EH (cell line): ENCODE measurements at places on chromosomes 7 and 10.

DNA sequence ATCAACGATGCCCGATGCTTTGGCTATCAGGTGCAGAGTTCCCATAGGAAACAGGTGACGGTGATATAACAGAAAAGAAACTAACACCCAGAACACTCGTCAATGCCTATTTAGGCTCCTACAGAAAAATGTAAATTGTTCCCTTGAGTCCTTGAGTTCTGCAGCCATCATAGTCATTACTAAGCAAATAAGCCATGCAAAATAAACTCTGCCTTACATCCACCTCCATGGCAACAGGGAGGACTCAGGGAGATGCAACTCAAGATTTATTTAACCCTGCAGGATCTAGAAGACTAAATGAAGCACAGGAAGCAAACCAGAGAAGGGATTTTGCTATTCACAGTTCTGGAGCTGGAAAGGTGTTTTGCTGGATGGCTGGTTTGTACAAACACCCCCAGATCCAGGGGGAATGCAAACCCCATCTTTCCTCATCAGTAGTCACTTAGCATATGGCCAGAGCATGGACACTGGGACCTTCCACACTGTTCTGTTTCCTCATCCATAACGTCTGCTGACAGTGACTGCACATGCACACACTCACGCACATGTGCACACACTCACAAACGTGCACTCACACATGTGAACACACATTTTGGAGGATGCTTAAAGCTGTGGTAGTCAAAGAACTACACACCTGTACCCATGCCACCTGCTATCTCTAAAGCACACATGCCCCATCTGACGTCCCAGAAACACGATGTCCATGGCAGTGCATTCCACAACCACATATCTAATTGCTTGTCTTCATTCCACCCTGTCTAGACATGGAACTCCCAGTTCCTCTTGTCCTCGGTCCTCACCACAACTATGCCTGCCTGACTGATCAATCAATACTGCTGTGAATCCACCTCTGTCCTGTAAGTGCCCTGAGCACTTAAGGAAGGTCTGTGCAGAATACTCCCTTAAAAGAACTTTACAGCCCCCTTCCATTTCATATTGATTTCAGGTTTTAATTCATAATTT, 178.2 kb downstream of the COBL start:
- no peak for DNase-seq

DNA sequence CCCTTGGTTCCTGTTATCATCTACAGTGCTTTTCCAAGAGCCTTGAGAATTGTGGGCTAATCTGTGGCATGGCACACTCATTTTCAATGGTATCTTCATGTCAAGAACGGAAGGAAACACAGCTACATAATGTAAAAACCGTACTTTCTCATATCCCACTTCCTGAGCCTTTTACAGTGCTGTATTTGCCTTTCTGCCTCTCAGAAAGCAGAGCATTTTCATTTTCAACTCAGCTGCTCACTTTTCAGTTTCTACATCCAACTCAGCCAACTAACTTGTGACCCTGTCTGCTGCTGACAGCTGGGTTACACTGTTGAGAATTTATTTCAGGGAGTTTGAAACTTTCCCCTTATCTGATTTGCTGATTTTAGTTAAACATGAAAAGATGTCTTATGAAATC, 875.8 kb upstream of the KCND2 start:
- DNase-seq: no peak

GRCh38 chr10:37957841-37958240, 18.6 kb downstream of the ZNF25 start:
- no peak for DNase-seq

DNA sequence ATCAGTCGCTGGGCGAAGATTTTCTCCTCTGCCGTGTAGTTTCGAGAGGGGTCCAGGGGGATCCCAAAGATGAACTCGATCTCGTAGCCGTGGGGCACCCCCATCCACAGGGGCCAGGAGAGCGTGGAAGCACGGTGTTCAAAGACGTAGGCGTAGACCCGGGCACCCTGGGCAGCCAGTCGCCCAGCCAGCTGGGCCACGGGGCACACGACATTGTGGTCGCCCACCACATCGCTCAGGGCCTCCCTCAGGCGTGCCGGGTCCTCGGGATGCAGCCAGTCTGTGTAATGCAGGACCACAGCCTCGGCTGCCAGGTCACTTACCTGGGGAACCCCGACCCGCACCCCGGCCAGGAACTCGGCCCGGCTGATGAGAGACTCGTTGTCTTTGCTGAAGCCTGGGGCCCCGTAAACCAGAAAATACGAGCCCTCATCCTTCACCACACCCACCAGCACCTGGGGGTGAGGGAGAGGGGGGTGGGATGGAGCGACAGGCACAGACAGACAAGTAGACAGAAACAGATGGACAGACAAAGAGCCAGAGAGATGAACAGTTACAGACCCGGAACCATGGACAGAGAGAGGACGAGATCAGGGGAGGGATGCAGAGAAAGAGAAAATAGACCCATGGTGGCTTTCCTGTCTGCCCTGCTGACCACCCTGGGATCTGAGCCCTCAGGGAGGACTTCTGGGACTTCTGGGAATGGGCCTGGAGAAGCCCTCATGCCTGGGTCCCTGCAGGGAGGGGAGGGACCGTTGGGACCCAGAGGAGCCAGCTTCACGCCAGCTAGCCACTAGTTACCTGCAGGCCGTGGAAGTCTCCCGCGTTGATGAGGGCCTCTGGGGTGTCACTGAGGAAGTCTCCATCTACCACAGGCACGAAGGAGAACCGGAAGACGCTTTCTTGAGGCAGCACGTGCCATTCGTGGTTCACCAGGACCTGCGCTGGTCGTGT, 3.0 kb downstream of the ACHE start:
- no peak for DNase-seq

- peak; percentile 16 for DNase-seq
These were observed 35.4 kb upstream of the ZNF107 start for GRCh38 chr7:64630496-64630895.

DNA sequence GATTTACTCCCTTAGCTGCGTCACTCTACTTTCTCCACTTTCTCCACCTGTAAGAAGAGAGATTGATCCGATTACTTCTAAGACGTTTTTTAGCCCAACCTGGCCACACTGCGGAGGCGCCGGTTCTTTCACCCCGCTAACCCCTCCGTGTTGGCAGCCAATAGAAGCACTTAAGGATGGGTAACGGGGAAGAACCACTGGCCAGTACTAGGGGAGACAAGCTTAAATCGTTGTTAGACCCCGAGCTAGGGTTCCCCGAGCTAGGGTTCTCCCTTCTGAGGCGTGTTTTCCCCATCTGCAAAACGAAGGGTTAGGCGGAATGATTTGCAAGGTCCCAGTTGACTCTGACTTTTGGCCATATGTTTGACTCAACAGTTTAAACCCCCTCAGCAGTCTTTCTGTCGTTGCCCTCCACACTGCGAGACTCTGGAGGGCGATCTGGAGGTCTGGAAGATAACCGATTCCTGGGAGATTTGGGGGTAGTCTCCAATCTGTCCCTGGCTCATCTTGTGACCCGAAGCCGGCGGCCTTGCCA, 644 bp downstream of the UMAD1 start:
- no peak for DNase-seq

DNA sequence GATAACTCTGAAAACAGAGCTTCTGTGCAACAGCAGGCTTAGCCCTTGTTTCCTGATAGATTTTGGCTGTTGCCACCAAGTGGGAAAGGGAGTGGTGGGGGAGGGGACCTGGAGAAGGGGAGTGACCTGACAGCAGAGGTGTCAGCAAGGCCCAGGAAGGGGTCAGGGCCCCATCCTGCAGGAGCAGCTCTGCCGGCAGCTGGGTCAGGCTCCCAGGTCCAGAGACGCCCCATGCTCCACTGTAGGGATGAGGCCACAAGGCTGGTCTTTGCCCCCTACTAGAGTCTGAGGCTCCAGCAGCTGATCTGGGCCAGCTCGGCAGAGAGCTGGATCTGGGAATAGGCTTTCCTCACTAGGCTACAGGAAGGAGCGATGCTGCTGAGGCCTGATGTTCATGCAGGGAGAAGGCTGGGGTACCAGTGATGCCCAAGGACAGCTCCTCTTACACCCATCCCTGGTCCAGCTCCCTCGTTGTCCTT, 44.0 kb upstream of the ZMIZ1 start:
- no peak for DNase-seq

DNA sequence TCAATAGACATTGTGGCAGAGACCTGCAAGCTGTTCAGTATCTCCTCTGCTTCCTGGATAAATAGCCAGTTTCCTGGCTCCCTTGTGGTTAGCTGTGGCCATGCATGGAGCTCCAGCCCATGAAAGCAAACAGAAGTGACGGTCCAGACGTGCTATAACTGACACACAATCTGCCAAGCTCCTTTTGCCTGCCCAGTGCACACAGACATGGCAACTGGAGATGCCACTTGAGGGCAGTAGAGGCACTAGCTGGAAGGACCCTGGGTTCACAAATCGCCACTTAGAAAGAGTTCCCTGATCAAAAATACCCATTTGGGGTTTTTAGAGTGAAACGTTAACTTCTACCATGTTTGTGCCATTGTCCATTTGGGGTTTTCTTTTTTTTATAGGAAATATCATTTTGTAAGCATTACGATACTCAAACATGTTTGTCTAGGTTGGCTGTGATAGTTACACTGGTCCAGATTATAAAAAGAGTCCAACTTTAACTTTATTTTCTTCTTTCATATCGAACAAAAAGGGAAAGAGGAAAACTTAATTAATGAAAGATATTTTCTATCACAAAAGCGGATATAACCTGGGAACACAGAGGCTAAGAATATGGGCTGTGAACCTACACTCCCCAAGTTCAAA, 31.3 kb downstream of the KIN start:
- DNase-seq: peak; percentile 44

DNA sequence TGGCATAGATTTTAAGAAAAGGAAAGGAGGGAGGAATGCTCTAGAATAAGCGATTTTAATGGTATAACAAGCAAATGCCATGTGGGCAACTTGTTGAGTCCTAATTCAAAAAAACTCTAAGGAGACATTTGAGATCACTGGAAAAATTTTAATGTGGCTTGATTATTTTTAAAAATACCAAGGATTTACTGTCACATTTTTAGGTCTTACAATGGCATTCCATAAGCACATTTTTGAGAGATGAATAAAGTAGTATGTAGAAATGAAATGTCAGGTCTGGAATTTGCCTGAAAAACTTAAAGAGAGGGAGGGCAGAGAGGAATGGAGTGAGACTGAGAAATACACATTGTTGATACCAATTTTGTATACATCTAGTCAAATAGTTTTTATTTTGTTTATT, 20.3 kb downstream of the NCAPG2 start:
- peak; percentile 75 for DNase-seq

GRCh38 chr10:28669227-28670173, 7.8 kb upstream of the BAMBI start:
- no peak for DNase-seq

GRCh38 chr7:69871213-69871885, 273.1 kb downstream of the AUTS2 start:
- peak; percentile 59 for DNase-seq

DNA sequence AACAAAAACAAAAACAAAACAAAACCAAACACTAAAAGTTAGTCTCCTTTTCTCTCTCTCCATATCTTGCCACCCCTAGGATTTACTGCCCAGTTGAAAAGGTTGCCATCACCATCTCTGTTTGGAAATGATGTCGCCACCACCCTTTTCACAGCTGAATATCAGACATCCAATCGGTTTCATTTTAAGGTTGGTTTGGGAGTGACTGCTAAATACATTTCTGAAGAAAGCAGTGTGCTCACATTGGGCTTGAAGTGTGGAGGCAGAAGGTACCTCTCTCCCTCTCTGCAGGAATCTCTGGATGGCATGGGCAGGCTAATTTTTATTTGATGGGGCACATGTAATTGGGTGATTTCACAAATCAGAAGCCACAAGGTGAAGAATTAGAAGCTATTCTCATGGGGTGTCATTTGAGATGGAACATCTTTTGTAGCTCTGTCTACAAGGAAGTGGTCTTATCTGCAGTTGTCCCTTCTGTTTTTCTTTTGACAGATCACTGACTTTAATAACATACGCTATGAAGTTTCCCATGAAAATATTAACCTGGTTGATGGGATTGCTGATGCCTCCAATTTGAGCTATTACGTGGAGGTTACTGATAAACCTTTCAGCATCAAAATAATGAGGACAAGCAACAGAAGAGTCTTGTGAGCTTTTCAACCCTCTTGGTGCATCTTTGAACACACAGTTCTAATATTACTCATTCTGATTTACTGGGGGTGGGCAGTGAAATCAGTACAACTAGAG, 20.1 kb downstream of the MGAM2 start:
- DNase-seq: no peak

- DNase-seq: no peak
These were observed 828 bp upstream of the CFAP70 start for GRCh38 chr10:73359492-73359891.

- no peak for DNase-seq
These were observed 2.4 kb downstream of the GATA3 start for GRCh38 chr10:8056871-8057331.
